Osteocyte (in vitro differentiated cells): ENCODE measurements at places on chromosomes 12 and 14. TPM values are rescaled to one million over a fixed set of nuclear protein-coding genes. Genes with fewer than 3 reads are reported as not detected.

The FBRSL1 gene
- 42.1 and 46.2 TPM in 2 replicates for total RNA-seq

The AP5M1 gene
- 36.0 and 40.2 TPM in 2 replicates for total RNA-seq

The ACSM4 gene
- total RNA-seq: not detected in 2 replicates

The SIX6 gene
- not detected in 2 replicates for total RNA-seq

The LYZ gene
- total RNA-seq: 0.21 TPM in 1 of 2 replicates, not detected in the other

The TCL1B gene
- not detected in 2 replicates for total RNA-seq

The RIN3 gene
- 26.7 and 31.3 TPM in 2 replicates for total RNA-seq

The HOTAIR gene
- not detected in 2 replicates for total RNA-seq

The GSG1 gene
- not detected in 2 replicates for total RNA-seq

The FOXG1 gene
- total RNA-seq: not detected in 2 replicates

The RTL1 gene
- total RNA-seq: not detected in 2 replicates

The EFS gene
- total RNA-seq: 30.5 and 31.9 TPM in 2 replicates

The PRPH gene
- not detected in 2 replicates for total RNA-seq

The OVCH1 gene
- total RNA-seq: 0.46 and 0.52 TPM in 2 replicates

The OR8S1 gene
- total RNA-seq: not detected in 2 replicates

The MIPOL1 gene
- total RNA-seq: 14.6 and 17.2 TPM in 2 replicates

The GYS2 gene
- total RNA-seq: 0.10 TPM in 1 of 2 replicates, not detected in the other

The GCH1 gene
- 0.31 and 0.43 TPM in 2 replicates for total RNA-seq

The TSPAN8 gene
- 0.38 TPM in 1 of 2 replicates, not detected in the other for total RNA-seq

The SLC5A8 gene
- not detected in 2 replicates for total RNA-seq

The IFNG-AS1 gene
- total RNA-seq: not detected in 2 replicates

The PTPN21 gene
- 30.0 and 33.8 TPM in 2 replicates for total RNA-seq

The TSPAN9 gene
- total RNA-seq: 102 and 114 TPM in 2 replicates

The MUCL1 gene
- total RNA-seq: not detected in 2 replicates

The ACAD10 gene
- 27.1 and 29.5 TPM in 2 replicates for total RNA-seq

The RNFT2 gene
- total RNA-seq: 8.2 and 9.6 TPM in 2 replicates

The STXBP6 gene
- total RNA-seq: 6.4 and 7.0 TPM in 2 replicates

The PSME1 gene
- 154 and 156 TPM in 2 replicates for total RNA-seq

The DAO gene
- total RNA-seq: not detected in 2 replicates

The TRIM9 gene
- 4.4 and 4.8 TPM in 2 replicates for total RNA-seq

The LGR5 gene
- total RNA-seq: 55.8 and 56.4 TPM in 2 replicates

The MIP gene
- not detected in 2 replicates for total RNA-seq

The DBX2 gene
- total RNA-seq: not detected in 2 replicates

The CABP1 gene
- total RNA-seq: not detected in 2 replicates

The CEBPE gene
- total RNA-seq: not detected in 2 replicates

The TARBP2 gene
- total RNA-seq: 33.9 and 38.8 TPM in 2 replicates

The CFAP54 gene
- 0.24 and 0.73 TPM in 2 replicates for total RNA-seq

The LALBA gene
- not detected in 2 replicates for total RNA-seq

The MAPK1IP1L gene
- total RNA-seq: 85.7 and 102 TPM in 2 replicates

The RHOJ gene
- total RNA-seq: 63.6 and 69.7 TPM in 2 replicates
